ENCODE measurements at places on chromosomes 4 and X.

DNA sequence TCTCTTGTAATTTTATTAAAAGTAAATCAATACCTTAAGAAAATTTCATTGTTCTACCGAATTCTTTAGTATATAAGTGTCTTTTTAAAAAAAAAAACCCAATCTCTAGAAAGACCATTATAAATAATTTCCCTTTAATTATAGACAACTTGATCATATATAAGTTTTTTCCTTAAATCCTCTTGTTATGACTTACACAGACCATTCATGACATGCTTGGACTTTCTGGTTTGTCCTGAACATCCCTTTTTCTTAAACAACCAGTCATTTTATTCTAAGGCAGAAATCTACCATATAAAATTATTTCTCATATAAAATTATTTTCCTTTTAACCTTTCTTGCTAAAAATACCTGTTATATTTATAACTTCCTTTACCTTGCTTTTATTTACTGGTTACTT, 15.4 kb upstream of the FHDC1 start:
- DNase-seq, result peak; percentile 40

DNA sequence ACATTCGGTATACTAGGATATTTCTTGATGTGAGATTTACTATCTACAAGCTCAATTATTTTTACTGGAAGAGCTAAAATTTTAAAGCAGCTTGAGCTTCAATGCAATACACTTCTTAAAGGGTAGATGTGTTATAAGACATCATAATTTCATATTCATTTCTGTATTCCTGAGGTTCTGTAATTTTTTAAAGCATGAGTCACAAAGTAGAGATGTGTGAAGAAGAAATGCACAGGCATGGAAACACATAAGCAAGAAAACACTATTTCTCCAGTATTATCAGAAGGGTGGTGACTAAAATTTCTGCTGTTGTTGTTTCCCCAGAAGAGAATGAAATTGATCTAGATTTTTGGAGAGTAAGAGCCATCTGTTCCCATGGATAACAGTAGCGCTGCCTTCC, 72.6 kb downstream of the INPP4B start:
- DNase-seq, result no peak

DNA sequence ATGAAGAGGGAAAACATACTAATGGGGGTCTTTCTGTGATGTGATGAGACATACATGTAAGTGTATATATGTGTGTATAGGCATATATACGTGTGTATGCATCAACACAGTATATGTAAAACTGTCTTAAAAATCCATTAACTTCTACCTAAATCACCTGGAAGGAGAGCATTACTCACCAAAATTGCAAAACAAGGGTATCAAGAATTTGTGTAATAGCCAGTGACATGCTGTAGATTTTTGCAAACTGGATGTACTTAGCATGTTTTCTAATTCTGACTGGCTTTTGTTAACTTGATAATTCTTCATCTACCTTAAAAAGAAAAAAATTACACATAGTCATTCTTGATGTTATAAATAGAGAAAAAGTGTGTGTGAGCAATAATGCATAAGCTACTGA, 104.7 kb downstream of the PRRG1 start:
- DNase-seq, result no peak

DNA sequence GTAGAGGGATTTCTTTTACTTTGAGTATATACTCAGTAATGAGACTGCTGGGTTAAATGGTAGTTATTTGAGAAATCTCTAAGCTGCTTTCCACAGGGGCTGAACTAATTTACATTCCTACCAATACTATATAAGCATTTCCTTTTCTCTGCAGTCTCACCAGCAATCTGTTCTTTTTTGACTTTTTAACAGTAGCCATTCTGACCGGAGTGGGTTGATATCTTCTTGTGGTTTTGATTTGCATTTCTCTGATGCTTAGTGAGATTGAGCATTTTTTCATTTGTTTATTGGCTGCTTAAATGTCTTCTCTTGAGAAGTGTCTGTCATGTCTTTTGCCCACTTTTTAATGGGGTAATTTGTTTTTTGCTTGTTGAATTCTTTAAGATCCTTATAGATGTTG, 43.3 kb downstream of the SPCS3 start:
- DNase-seq, result no peak

DNA sequence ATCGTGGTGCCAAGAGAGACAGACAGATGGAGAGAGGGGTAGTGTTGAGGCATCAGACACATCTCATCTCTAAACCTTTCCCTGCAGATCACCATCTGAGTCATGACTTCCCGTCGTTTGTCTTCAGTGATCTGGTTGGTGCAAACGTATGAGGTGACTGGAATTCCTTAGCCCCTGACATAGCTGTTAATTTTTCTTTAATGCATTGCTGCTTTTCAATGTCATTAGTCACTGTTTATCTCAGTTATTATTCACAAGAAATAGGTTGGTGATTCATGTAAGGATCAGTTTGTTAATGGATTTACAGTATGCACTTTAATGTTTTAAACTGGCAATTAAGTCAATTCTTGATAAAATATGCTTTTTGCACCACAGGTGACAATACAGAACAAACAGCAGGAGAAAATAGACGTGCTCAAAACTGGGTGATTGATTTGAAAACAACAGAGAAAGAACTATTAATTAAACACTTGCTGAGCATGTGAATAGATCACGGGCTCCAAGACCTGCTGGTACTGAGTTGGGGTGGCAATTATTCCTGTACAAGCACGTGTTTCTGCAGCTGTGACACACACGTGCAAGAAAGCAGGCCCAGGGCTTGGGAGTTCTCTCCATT, 1.3 kb upstream of the TMEM154 start:
- DNase-seq, result peak; percentile 65

DNA sequence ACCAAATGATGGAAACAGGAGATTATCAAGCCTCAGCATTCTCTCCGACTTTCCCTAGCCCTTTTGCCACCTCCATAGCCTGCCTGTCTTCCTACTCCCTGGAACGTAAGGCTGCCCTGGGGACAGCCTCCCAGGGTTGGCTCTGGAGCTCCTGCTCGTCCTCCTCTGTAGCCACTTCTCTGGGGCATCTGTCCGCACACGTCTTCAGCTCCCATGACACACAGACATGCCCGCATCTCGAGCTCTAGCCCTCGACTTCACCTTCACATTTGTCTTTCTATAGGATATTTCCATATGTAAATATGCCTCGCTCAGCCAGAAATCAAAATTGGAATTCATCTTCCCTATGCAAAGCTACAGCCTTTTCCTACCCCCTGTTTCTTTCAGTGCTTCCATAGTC, 67.7 kb downstream of the TSC22D3 start:
- DNase-seq, result no peak

DNA sequence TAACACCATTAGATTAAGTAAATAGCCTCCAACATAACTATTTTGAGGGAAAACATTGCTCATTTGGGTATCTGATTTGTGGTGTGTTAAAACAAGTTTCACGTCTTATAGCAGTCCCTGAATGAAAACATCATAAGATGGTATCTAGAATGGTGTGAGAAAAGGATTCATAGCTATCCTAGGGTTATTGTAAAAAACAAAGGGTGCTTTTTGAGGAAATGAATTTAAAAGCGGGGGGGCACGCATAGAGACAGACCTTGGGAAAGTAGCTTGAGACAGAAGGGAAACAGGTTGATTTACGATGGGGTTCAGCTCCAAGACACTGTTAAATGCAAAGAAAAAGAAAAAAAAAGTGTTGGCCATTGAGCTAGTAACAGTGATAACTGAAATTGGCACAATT, 768 bp upstream of the CXCL10 start:
- no peak for DNase-seq

DNA sequence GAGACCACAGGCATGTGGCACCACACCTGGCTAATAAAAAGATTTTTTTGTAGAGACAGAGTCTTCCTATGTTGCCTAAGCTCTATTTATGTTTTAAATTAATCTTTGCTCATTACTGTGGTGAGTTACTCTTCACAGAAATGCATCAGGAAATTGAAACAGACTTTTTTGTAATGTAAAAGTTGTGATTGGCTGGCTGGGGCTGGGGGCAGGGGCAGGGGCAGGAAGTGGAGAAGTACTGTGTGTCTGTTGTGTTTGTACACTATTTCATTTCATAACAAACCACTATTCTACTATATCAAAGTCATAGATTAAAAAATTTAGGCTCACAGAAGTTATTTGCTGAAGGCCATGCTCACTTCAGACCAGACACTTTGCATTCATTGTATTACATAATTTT, 19.1 kb upstream of the ABRAXAS1 start:
- no peak for DNase-seq

- no peak for DNase-seq
Observed at GRCh38 chrX:27797575-27797974, 10.2 kb upstream of the MAGEB10 start.

- no peak for DNase-seq
Observed at GRCh38 chrX:39501822-39502221, 595.9 kb downstream of the BCOR start.

DNA sequence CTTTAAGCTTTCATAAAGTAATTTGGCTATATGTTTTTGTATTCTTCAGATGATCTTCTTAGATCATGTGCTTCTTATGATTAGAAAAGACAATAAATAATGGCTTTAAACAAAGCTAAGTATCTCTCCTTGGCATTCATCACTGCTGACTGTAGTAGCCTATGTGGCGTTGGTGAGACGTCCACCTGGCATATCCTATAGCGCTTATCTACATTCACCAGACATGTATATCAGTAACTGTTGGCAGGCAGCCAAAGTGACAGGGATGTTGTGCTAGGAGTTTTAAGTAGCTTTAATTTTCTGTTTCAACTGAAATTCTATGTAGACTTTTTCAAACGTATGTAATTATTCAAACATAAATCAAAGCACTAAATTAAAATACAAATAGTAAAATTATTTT, 276.4 kb downstream of the IL15 start:
- no peak for DNase-seq

DNA sequence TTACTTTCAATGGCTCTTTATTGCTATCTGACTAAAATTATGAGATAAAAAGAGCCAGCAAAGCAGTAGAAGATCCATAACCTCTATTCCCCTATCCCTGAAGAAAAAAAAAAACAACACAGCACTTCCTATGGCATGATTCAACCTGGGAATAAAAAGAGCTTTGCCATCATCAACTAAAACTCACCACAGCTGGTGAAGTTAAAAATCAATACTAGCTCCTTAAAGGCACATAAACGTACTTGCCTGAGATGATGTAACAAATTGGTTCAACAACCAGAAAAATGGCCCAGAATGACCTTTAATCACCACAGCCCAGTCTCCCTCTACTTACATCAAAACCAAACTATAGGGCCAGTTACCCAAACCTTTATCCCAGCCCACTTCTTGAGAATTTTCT, 153.8 kb downstream of the MAML3 start:
- no peak for DNase-seq

GRCh38 chr4:173936861-173937260, 346.6 kb downstream of the FBXO8 start:
- DNase-seq, result no peak

DNA sequence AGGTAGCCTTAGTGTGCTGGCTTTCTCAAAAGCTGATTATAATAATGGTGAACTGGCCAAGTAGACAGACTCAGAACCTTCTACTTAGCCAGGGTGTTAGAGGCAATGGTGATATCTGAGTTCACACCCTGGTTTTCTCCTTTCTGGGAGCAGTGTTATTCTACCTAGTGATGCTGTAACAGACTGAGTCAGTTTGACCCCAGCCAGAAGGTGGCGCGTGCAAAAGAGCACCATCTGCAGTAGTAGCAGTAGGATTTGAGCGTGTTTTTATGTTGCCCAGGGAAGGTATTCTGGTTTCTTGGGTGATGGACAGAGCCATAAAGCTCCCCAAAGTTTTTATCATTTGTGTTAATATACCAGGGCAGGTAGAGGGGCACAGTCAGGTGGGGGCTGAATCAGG, 143.8 kb upstream of the CPXCR1 start:
- DNase-seq, result no peak

- no peak for DNase-seq
Observed at GRCh38 chr4:74166135-74166534, 8.2 kb downstream of the MTHFD2L start.

DNA sequence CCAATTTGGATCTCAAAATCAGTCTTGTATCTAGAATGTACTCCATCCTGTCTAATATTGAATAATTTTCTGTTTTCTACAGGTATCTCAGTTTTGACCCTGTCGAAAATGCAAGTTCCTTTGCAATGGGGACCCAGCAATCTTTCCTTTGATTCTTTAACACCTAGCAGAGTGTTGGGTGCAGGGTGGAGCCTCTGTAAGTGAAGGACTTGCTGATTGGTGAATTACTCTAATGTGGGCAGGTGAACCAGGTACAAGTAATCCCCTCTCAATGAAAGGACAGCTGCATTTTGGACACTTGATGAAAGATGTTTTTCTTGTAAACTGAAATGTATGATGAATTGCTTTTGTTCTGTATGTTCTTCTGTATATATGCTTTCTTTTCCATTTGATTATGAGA, 54.9 kb downstream of the NWD2 start:
- DNase-seq, result no peak

GRCh38 chrX:314781-315595, 3.6 kb downstream of the GTPBP6 start:
- DNase-seq, result no peak

DNA sequence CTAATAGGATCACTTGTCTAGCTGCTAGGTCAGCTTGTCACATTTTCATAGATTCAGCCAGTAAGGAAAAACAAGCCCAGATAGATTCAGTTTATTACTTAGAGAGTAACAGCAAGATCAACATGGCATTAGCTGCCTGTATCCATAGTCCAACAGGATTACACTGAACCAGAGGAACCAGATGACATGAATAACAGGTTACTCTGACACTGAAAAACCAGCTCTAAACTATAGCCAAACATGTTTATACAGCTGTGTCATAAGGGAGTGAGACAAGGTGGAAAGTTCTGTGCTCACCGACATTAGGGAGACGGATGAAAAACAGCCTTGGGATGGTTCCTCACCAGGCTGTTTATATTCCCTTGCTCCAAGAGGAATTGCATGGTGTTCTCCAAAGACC, 102.9 kb upstream of the EOLA2 start:
- DNase-seq, result no peak

DNA sequence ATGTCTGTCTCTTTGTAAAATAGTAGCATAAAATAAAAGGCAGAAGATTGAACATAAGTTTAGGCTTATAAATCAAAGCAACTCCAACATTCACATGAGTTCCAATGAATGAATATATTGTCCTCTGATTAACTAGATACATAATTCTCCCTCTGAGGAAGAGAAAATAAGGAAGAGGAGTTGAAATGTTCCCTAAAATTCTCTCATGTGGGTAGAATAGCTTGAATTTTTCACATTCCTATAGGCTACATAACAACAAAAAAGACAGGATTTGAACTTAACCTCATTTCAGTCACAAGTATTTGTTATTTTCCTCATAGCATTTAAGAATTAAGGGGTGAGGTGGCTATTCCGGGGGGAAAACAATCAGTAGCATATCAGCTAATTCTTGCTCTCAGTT, 462.4 kb upstream of the NDST4 start:
- DNase-seq, result no peak

DNA sequence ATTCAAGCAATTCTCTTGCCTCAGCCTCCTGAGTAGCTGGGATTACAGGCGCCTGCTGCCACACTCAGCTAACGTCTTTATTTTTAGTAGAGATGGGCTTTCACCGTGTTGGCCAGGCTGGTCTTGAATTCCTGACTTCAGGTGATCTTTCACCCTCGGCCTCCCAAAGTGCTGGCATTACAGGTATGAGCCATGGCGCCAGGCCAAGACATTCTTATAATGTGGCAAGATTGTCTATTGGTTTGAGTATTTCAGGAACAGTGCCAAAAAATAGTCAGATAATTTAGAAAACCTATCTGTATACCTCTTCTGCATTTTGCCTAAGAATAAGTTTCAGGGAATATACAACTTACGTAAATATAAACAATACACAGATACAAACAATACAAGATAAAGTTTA, 136.8 kb downstream of the TMA16 start:
- no peak for DNase-seq

GRCh38 chr4:177351622-177352244, 42.1 kb downstream of the NEIL3 start:
- no peak for DNase-seq

- no peak for DNase-seq
Observed at GRCh38 chr4:104919406-104919805, 227.3 kb upstream of the TET2 start.
